Stimulated activated CD8-positive, alpha-beta memory T cell treated with anti-CD3 and anti-CD28 coated beads, Interleukin-7, amount 100 ng/mL, for 48 hours (primary cell): ENCODE measurements at places on chromosomes 6 and 20.

GRCh38 chr20:43188861-43189553 is 699 bp downstream of the PTPRT start:
- no peak for DNase-seq

DNA sequence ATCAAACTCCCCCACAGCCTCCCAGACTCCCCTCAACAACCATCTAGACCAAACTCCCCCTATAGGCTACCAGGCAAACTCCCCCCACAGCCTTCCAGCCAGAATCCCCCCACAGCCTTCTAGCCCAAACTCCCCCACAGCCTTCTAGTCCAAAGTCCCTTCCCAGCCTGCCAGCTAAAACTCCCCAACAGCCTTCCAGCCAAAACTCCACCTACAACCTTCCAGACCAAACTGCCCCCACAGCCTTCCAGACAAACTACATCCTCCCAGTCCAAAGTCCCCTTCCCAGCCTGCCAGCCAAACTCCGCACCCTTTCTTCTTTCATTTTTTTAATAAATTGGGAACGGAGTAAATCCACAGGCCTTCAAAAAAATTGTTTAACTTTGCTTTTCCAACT is 37.4 kb upstream of the SYNDIG1 start:
- DNase-seq = no peak

DNA sequence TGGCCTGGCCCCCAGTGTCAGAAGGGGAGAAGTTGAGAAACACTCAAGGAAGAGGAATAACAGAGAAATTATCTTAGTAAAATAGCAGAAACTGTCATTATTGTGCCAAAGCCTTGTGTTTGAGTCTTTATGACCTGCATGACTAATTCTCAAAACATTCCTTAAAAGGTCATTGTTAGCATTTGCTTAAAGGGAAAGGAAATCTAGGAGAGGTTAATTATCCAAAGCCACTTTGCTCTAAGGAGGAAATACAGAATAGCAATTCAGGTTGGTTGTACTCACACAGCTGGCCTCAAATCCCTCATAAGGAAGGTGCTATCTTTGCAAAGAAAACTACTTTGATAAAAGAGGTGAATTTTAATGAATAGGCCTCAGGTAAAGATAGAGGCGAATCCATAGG is 516.7 kb downstream of the CBLN4 start:
- no peak for DNase-seq

DNA sequence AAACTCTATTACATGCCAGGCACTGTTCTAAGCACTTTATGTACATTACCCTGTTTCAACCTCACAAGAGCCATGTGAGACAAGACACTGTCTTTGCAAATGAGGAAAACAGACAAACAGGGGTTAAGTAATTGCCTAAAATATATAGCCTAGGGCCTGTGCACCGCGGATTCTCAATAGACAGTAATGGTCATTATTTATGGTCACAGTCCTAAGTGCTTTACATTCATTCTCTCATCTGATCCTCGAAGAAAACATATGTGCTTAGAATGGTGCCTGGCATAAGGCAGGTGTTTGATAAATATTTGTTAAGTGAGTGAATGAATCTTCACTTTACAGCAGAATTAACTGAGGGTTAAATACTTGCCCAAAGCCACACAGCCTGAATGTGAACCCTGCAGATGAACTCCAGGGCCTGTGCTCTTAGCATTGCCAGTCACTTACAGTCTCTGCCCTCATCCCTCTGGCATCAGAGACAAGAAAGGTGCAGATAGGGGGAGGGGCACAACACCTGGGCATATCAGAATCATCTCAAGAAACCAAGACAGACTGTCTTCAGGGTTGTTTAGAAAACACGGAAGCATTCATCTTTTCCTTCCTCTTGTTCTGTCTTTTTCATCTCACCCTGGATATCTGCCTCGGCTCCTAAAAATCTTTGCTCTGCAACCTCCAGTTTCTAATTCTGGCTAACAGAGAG is 92.8 kb upstream of the SASH1 start:
- DNase-seq = no peak

- DNase-seq = no peak
These were observed 82.8 kb upstream of the HDAC2 start for GRCh38 chr6:114053791-114054190.

GRCh38 chr20:63273059-63273579 is 506 bp downstream of the ARFGAP1 start:
- DNase-seq = no peak

DNA sequence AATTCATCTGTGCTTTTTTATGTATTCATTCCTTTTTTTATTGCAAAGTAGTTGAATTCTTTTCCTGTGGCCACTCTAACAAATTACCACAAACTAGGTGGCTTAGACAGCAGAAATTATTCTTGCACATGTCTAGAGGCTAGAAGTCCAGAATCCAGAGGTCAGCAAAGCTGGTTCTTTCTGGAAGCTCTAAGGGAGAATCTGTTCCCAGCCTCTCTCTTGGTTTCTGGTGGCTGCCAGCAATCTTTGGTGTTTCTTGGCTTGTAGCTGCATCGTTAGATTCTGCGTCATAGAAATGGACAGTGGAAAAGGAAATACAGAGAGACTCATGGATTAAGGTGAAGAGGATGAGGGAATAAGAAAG is 39.3 kb downstream of the GSTA2 start:
- no peak for DNase-seq

GRCh38 chr20:57835588-57836455 is 126.0 kb upstream of the PMEPA1 start:
- no peak for DNase-seq

DNA sequence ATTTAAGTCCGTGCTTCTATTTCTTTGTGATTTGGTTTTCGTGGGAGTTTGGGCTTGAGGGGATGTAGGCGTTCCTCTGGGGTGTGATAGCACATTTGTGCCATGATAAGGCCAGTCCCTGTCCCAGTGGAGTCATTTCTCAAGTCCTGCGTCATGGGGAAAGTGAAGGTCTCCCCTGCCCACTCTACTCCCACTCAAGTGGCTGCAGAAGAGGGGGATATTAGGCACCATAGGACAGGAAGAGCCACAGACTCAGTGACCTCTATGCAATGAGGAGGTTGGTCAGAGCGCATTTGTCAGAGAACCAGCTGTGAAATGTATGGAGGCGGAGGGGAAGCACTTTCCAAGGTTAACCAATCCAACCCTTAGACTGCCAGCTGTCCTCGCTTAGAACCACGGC is 51.9 kb upstream of the EDN1 start:
- peak; percentile 34 for DNase-seq

GRCh38 chr6:72216222-72217068 is 330.1 kb downstream of the RIMS1 start:
- no peak for DNase-seq

- DNase-seq = no peak
These were observed 54.1 kb upstream of the BEND6 start for GRCh38 chr6:56900784-56901183.

- no peak for DNase-seq
These were observed 63.3 kb upstream of the ZNF133 start for GRCh38 chr20:18224968-18225568.

DNA sequence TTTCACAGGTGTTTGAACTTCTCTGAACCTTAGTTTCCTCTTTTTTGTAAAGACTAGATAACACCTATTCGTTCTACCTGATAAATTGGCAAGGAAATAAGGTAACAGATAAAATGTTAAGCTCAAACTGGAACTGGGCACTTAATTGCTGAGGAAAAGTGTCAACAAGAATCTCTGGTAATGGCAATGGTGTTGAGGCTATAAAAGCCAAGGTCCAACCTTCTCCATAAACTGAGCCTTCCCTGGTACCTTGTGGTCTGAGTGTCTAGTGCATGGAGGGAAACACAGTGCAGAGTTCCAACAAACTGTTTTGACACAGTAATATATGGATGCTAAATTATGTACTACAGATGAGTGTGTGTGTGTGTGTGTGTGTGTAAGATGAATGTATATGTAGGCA is 33.4 kb upstream of the GSTA4 start:
- DNase-seq = no peak

DNA sequence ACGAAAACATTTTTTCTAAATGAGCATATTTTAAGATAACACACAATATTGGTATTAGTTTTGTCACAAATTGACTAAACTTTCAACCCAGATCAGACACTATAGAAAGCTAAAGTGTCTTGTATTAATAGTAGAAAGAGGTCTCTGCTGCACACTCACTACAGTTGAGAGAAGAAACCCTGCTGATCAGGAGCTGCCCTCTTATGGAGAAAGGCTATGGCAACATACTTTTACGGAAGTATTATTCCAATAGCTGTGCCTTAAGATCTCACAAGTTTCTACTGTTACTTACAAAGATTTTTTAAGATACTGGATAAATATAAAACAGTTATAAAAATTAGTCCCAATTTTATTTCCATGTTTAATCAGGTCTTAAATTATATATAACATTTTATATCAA is 155.7 kb downstream of the RIMS1 start:
- DNase-seq = no peak

DNA sequence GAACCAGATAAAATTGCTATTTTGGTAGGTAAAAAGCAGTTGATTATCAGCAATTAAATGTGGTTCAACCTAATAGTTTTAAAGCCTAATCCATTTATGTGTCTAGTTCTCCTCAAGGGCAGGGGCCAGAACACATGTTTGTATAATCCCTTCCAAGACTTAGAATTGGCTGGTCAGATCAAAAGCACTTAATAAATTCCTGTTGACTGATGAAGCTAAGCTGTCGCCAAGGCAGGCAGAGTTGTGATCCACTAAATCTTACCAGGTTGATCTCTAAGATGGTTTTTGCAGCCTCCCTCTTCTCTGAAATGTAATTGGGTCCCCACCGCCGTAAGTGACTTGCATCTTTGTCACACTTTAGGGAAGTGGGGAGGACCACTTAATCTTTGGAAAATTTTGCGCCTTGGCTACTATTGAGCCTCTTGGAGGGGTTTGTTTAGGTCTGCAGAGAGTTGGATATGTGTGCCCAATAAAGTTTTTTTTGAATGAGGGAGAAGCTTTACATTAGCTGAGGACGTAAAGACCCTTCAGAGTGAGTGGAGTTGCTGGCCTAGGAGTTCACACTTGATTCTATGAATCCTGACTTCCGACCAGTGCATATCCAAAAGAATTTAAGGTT is 65.9 kb downstream of the PHF20 start:
- no peak for DNase-seq

DNA sequence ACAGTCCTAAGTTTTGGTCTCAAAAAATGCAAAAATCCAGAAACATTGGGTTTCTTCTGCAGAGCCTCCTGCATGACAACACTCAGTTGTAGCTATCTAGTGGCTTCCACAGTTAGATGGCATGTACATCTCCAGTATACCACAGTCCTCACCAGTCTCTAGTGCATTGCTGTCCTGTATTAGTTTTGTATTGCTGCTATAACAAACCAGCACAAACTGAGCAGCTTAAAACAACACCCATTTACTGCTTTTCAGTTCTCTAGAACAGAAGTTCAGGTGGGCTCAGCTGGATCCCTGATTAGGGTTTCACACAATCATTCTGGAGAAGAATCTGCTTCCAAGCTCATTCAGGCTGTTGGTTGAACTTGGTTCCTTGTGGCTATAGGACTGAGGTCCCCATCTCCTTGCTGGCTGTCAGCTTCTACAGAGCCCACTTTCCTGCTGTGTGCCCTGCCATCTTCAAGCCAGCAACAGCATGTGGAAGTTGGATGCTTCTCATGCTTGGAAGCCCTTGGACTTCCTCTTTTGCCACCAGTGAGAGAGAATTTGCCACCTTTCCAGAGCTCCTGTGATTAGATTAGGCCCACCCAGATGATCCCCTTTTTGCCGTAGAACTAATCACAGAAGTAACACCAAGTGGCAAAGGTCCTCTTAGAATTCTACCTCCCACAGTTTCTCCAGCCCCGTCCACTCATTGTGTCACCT is 48.9 kb upstream of the TBC1D7 start:
- no peak for DNase-seq

DNA sequence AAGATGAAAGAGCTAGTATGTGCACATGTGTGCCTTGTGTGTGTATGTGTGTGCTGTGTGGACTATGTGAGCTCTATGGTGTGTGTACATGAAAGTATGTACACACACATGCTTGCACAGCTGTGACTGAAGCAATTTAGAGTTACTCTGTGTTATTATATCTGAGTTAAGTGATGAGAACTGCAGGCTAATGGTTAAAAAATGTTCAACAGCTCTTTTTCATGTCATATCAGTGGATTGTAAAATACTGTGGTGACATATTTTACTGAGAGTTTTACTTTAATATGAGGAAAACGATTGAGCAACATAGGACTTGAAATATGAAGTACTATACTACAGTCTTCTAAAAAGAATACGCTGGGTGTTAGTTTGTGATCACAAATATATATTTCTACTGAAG is 195.7 kb upstream of the KCNK16 start:
- DNase-seq = no peak

GRCh38 chr6:75331151-75331550 is 46.6 kb upstream of the TMEM30A start:
- no peak for DNase-seq

DNA sequence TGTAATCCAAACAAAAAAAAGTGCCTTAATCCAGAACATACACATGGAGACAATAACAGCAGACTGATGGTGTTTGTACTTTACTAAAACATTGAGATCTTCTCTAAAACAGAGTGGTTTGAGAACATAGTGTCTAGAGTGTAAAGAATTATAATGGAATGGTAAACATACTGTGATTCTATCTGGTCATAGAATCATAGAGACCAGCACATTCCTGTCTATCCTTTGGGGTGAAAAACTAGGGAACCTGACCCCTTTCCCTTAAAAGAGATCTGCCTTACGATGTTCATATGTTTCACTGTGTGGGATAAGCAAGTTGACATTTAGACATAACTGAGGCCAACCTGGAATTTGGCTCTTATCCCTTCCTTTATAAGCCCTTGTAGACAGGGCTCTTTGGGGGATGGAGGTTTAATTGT is 55.7 kb downstream of the TRMT11 start:
- no peak for DNase-seq

DNA sequence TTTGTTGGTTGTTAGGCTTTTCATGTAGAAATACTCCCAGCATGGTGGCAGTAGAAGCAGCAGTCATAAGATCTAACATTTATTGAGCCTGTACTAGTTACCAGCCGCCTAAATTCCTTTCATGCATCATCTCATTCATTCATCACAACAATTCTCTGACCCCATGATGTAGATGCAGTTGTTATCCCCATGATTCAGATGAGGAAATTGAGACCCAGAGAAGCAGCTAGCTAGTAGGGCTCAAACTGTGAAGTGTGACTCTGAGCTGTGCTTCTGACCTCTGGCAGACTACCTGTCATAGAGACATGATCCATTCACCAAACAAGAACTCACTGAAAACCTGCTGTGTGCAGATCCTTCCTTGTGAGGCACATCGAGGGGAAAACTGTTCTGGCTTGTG is 16.9 kb downstream of the RREB1 start:
- DNase-seq = no peak

- no peak for DNase-seq
These were observed 93.2 kb upstream of the AKIRIN2 start for GRCh38 chr6:87794922-87795885.
